Neuronal stem cell (in vitro differentiated cells): ENCODE measurements at places on chromosomes 11 and 22.

DNA sequence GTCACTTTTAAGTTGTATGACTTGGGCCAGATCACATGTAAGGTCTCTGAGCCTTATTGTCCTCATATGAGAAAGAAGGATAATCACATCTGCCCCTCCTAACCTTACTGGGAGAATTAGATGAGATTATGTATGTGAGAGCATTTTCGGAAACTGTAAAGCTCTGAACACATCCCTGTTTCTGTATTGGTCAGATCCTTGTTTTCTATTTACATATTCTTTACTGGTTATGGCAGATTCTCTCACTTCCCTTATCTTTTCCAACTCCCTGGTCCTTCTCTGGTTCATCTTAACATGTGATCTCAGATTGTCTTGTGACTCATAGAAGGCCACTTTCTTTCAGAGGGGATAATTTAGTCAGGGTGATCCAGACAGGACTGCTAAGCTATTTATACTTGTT is 41.8 kb downstream of the CCDC81 start:
- no peak for DNase-seq
- H3K4me1 ChIP-seq, result no peaks in the 10 kb centered on the region
- H3K36me3 ChIP-seq, result no peaks in the 10 kb centered on the region
- no peak overlapping the region for H3K4me3 ChIP-seq

DNA sequence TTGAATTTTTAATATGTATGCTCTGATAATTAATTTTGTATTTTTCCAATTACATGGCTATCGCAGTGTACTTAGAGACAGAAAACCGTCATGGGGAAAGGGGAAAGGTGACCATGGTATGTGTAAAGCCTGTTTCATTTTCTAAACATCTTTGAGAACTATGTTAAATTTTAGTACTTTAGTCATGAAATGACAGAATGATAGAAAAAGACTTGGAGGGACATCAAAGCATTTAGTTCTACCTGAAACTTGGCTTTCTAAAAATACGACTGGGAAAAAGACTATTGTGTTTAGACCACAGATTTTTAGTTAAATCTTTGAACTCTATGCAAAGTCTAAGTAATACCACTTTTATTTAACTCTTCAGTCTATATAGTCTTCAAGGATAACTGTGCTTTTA is 54.1 kb downstream of the MAML2 start:
- DNase-seq, result no peak
- peaks cover 7% of the 10 kb centered on the region for H3K4me1 ChIP-seq
- H3K4me3 ChIP-seq, result no peak overlapping the region
- H3K27me3 ChIP-seq, result no peaks in the 10 kb centered on the region

- no peak overlapping the region for H3K27ac ChIP-seq
- H3K36me3 ChIP-seq, result peaks cover 16% of the 10 kb centered on the region
- no peaks in the 10 kb centered on the region for H3K4me1 ChIP-seq
- H3K27me3 ChIP-seq, result no peaks in the 10 kb centered on the region
Measured at GRCh38 chr11:116888024-116888423, 50.6 kb upstream of the APOA1 start.

- H3K27ac ChIP-seq, result no peak overlapping the region
- H3K4me1 ChIP-seq, result peaks cover 6% of the 10 kb centered on the region
- no peaks in the 10 kb centered on the region for H3K27me3 ChIP-seq
Measured at GRCh38 chr11:118430956-118431355, 5.3 kb upstream of the KMT2A start.

GRCh38 chr11:125494974-125495725 is 915 bp downstream of the FEZ1 start:
- H3K27ac ChIP-seq, result peak overlapping the region; percentile 27
- H3K36me3 ChIP-seq, result no peaks in the 10 kb centered on the region
- DNase-seq, result peak; percentile 53
- H3K4me3 ChIP-seq, result peak overlapping the region; percentile 93

- H3K4me3 ChIP-seq, result no peak overlapping the region
- H3K36me3 ChIP-seq, result no peaks in the 10 kb centered on the region
- no peak overlapping the region for H3K27ac ChIP-seq
- H3K27me3 ChIP-seq, result no peaks in the 10 kb centered on the region
Measured at GRCh38 chr11:20835561-20835960, 166.2 kb downstream of the NELL1 start.

DNA sequence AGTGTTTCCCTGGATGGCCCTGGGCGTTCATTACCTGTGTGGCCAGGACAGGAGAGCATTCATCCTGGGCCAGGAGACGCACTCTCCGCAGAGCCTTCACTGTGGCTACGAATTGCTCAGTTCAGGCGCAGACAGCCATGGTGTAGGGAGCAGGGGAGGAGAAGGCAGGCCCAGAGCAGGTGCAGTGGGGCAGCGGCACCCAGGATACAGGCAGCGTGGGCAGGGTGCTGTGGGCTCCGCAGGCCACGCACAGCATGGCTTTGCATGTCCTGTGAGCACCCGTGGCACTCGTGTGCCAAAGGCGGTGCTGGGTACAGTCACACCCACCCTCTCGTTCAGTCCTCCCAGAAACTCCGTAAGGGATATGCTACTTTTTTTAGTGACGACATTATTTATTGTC is 124.2 kb upstream of the B3GAT1 start:
- no peaks in the 10 kb centered on the region for H3K27me3 ChIP-seq
- DNase-seq, result no peak
- no peak overlapping the region for H3K4me3 ChIP-seq
- H3K4me1 ChIP-seq, result peaks cover 12% of the 10 kb centered on the region

- H3K27ac ChIP-seq, result no peak overlapping the region
- no peaks in the 10 kb centered on the region for H3K4me1 ChIP-seq
- no peak for DNase-seq
- no peaks in the 10 kb centered on the region for H3K36me3 ChIP-seq
- no peaks in the 10 kb centered on the region for H3K27me3 ChIP-seq
Measured at GRCh38 chr22:47618180-47619010, 855.9 kb downstream of the TBC1D22A start.

DNA sequence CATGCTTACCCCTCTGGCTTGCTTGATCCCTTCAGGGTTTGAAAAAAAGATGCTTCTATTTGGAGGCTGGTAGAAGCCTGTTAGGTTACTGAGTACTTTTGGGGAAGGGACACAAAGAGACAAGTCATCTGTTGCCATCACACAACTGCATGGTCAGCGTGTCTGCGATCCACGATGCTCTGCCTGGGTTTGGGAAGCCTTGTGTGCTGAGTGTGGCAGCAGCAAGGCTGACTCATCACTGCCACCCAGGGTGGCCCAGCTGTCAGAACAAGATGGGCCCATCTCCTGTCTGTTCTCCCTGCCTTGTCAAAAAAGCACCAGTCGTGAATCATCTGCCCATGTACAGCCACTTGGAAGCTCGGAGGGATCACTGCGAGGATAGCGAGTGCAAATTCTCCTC is 26.2 kb downstream of the UBASH3B start:
- no peaks in the 10 kb centered on the region for H3K36me3 ChIP-seq
- peaks cover 4% of the 10 kb centered on the region for H3K4me1 ChIP-seq
- no peaks in the 10 kb centered on the region for H3K27me3 ChIP-seq
- H3K27ac ChIP-seq, result no peak overlapping the region
- DNase-seq, result no peak

DNA sequence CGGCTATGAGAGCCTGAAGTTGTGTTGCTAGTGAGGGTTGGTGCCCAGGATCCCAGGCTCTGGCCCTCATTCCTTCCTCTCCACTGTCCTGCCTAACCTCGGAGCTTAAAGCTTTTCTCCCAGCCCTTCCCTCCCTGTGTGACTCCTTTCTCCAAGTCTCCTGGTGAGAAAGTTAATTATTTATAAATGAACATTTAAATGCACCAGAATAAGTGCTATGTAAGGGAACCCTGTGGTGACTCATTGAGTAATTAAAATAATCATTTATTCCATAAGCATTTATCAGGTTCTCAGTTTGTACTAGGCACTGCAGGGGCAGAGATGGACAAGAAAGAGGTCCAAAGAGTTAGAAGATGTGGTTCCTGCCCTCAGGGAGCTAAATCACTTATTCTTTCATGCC is 89.1 kb upstream of the ISX start:
- H3K4me3 ChIP-seq, result no peak overlapping the region
- no peak overlapping the region for H3K27ac ChIP-seq
- H3K36me3 ChIP-seq, result no peaks in the 10 kb centered on the region
- DNase-seq, result no peak

DNA sequence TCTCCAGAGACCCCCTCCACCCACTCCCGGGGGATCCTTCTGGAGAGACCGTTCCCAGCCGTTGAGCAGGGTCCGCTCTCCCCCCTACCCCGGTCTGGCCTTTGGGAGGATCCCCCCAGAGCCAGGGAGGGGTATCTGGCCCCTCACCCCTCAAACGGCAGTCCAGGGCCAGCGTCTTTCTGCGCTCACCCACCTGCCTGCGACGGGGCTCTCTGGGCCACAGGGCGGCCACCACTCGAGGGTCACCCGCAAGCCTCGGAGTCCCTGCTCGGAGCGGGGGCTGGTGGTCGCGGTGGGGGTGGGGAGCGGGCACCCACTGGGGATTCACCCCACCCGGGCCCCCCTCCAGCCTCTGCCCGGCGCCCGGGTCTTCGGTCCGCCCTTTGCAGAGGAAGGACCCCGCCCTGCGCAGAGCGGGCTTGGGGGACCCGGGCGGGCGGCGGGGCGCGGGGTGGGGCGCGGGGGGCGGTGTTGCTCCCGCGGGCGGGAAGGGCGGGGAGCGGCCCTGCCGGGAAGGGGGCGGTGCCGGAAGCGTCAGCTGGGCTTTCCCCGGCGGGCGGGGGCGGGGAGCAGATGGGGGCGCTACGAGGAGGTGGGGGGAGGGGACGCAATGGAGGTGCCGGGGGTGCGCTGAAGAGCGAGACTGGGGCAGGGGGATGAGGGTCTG is 16.6 kb downstream of the CRELD2 start:
- H3K27me3 ChIP-seq, result peaks cover 14% of the 10 kb centered on the region
- H3K4me1 ChIP-seq, result peaks cover 5% of the 10 kb centered on the region
- no peak overlapping the region for H3K27ac ChIP-seq
- no peak overlapping the region for H3K4me3 ChIP-seq
- no peak for DNase-seq
- no peaks in the 10 kb centered on the region for H3K36me3 ChIP-seq

GRCh38 chr11:28318871-28319270 is 210.7 kb downstream of the METTL15 start:
- no peak overlapping the region for H3K27ac ChIP-seq
- peaks cover 6% of the 10 kb centered on the region for H3K4me1 ChIP-seq

DNA sequence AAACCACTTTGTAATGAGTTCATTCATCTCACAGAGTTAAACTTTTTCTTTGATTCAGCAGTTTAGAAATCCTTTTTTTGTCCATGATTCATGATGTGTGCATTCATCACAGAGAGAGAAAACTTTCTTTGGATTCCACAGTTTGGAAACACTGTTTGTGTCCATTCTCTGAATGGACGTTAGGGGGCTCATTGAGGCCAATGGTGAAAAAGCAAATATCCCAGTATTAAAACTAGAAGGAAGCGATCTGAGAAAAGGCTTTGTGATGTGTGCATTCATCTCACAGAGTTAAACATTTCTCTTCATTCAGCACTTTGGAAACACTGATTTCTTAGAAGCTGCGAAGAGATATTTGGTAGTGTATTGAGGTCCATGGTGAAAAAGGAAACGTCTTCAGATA is 155.6 kb upstream of the TRIM48 start:
- no peak overlapping the region for H3K27ac ChIP-seq
- no peak for DNase-seq
- no peaks in the 10 kb centered on the region for H3K36me3 ChIP-seq
- H3K4me3 ChIP-seq, result no peak overlapping the region

GRCh38 chr11:4982678-4983077 is 12.0 kb upstream of the OR51L1 start:
- H3K27ac ChIP-seq, result no peak overlapping the region
- no peak overlapping the region for H3K4me3 ChIP-seq
- no peaks in the 10 kb centered on the region for H3K4me1 ChIP-seq

DNA sequence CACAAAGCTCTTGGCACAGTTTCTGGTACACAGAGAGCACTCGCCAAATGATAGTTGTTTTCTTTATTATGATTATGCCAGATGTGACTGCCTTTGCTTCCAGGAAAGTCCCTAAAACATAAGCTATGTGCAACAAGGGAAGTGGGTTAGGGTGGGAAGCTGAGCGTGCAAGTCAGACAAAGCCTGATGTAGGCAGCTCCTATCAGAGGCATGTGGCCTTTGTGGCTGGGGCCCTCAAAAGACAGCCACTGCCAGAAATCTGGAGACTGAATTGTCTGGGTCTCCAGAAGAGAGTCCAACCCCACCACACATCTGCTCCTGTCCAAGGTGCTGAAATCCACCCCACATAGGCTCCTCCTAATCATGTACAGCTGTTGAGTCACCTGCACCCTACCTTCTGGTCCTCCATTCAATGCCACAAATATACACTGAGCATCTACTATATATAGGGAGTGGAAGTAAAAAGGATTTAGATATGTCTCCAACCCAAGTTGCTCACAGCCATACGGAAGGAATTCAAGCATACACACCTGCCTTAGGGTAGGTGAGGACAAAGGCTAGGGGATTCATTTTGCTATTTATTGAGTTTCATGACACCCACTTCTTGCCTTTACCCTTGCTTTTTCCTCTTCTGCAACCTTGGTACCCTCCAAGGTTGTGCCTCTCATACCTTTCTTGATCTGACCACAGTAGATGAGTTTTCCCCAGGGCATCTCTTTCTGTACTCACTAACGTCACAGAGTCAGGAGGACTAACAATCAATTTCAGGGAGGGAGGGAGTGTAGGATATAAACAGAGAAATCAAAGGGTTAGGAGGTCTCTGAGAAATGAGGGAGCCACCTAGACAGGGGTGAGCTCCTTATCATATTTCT is 12.4 kb downstream of the SEC14L3 start:
- no peaks in the 10 kb centered on the region for H3K36me3 ChIP-seq
- H3K4me1 ChIP-seq, result no peaks in the 10 kb centered on the region
- no peak overlapping the region for H3K27ac ChIP-seq
- H3K4me3 ChIP-seq, result no peak overlapping the region
